GM12878 (cell line): ENCODE measurements at places on chromosomes 4 and X. TPM values are rescaled to one million over a fixed set of nuclear protein-coding genes. Genes with fewer than 3 reads are reported as not detected.

DNA sequence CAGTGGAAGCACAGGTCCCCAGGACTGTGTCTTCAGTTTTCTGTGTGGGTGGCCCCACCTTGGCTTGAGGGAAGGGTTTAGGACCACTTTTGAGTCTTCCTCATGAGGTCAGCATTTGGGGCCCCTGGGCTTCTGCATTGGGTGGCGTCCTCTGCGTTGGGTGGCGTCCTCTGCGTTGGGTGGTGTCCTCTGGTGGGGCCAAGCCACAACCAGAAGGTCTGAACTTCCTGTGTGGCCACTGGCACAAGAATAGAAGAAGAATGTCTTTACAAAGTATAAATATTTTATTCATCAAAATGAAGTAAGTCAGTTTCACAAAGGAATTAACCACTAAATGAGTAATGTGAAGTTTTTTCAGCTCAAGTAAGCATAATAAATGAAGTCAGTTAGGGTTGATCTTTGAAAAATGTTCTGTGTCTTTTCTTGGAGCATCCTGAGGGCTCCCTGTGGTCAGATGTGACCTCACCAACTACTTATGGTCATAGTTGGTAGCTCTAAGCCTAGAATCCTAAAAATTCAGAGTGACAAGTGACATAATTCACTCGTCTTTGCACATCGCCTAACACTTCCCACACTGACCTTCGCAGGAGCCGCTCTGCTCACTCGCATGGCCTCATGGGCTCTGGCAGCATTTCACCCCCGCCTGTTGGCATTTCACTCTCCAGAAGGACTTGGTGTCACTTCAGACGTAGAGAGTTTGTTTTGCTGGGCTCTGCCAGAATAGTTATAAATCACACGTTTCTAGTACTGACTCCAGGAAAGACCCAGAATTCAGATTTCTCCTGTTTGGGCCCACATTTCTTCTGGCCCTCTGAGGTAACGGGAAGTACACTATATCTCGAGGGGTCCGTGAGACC is 39.0 kb upstream of the HGFAC start:
- no peak for DNase-seq

- no peak for DNase-seq
These were observed 139.7 kb downstream of the ELOVL6 start for GRCh38 chr4:110058677-110059076.

DNA sequence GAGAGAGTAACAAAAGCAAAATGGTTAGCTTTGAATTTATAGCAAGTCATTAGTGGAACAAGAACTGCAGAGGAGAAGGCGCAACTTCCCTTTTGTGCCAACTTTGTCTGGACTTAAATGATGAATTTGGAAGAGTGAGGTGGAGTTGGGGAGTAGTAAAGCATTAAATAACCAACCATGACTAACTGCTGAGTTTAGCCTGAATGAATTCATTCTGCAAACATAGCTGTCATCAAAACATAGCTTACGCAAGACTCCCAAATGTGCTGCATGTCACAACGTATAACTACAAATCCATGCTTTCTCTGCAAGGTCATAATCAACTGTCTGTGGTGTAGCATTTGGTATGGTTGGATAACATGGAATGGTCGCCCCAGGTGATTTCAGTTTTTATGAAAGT is 75.9 kb upstream of the RPL34 start:
- DNase-seq = no peak

DYNLT3 gene
- 8.0 and 8.3 TPM in 2 replicates for total RNA-seq

ZNF630 gene
- total RNA-seq = 1.2 and 1.8 TPM in 2 replicates

- no peak for DNase-seq
These were observed 129.8 kb downstream of the ATXN3L start for GRCh38 chrX:13190051-13190450.

DNA sequence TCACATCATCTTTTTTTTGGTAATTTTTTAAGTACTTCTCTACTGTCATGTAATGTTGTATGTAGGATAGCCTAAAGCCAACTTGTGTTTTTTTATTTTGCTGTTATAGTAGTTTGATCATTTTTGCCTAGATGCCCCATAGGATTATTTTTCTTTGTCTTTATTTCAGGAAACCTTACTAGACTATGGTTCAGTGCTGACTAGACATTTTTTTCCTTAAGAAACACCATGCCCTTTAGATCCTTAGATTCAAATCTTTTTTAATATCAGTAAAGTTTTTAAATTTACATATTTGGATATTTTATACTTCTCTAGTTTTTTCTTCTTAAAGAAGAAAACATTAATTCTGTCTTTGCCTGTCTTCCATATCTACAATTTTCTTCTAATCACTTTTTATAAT is 221.3 kb downstream of the IDS start:
- DNase-seq = no peak

DNA sequence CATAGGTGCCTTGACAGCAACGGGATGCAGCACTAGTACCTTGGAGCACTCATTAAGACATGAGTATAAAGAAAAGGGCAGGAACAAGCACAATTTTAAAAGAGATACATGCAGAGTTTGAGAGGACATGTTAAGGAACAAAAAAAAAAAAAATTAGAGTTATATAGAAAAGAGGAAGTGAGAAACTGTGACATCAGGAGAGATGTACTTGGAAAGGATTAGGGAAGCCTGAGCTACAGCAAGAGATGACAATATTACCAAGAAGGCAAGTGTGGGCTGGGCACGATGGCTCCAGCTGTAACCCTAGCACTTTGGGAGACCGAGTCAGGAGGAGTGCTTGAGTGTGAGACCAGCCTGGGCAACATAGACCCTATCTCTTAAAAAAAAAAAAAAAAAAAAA is 37.4 kb downstream of the GPR143 start:
- DNase-seq = no peak

MPC1L gene
- not detected in 2 replicates for total RNA-seq

PDK3 gene
- 21.1 and 21.9 TPM in 2 replicates for total RNA-seq

DNA sequence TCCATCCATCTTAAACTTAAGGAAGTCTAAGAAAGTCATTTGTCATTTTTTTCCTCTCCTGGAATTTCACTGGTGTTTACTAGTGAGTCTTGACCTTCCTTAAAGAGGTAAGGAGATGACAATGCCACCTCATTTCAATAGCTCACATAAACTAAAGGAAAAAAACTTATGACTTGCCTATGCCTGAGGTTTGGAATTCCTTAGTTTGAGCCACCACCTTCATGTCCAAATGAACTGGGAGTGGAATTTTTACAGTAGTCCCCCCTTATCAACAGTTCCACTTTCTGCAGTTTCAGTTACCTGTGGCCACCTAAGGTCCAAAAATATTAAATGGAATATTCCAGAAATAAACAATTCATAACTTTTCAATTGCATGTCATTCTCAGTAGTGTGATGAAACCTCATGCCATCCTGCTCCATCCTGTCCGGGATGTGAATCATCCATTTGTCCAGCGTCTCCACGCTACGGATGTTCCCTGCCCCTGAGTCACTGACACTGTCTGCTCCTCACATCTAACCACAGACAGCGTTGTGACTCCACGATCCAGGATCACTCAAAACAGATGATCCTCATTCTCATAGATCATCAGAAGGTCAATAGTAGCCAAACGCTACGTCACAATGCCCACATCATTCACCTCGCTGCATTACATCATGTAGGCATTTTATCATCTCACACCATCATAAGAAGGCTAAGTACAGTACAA is 177.4 kb downstream of the SH3KBP1 start:
- DNase-seq = no peak

DNA sequence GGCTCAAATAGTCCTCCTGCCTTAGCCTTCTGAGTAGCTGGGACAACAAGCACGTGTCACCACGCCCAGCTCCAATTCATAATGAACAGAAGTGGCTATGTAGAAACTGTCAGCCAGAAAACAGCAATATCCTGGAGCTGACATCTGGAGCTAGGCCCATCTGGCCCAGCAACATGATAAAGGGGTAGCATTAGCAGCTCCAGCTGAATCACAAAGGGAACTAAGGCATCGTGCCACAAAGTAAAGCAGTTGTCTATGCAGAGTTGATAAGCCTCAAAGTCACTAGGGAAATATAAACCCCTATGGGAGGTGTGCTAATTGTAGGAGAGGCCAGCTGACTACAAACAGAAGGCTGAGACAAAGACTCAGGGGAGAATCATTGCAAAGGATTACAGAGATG is 270.5 kb upstream of the GPC4 start:
- no peak for DNase-seq

GRCh38 chrX:2370456-2370855 is 130.3 kb downstream of the DHRSX start:
- DNase-seq = no peak

DNA sequence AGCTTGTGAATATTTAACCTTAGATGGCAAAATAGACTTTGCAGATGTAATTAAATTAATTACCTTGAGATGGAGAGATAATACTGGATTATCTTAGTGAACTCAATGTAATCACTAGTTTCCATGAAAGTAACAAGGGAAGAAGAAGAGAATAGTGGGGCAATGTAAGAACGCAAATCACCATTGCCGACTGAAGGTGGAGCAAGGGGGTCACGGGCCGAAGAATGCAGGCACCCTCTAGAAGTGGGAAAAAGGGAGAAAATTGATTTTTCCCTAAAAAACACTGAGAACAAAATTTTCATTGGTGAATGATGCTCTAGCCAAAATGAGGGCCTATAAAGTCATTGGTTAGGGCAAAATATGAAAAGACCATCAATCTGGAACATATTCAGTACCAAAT is 375.6 kb upstream of the EPHA5 start:
- no peak for DNase-seq

DNA sequence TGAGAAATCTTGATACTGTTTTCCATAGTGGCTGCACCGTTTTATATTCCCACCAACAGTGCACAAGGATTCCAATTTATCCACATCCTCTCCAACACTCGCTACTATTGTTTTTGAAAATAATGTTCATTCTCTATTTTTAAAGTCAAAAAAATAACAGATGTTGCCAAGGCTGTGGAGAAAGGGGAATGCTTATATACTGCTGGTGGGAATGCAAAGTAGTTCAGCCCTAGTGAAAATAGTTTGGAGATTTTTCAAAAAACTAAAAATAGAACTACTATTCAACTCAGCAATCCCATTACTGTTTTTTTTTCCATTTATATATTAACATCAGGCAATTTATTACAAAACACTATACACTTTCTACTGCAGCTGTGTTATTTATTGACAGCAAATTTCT is 208.7 kb downstream of the CBLL2 start:
- no peak for DNase-seq

DKK2 gene
- total RNA-seq = not detected in 2 replicates

ADGRG4 gene
- not detected in 2 replicates for total RNA-seq

ETDB gene
- total RNA-seq = not detected in 2 replicates

DNA sequence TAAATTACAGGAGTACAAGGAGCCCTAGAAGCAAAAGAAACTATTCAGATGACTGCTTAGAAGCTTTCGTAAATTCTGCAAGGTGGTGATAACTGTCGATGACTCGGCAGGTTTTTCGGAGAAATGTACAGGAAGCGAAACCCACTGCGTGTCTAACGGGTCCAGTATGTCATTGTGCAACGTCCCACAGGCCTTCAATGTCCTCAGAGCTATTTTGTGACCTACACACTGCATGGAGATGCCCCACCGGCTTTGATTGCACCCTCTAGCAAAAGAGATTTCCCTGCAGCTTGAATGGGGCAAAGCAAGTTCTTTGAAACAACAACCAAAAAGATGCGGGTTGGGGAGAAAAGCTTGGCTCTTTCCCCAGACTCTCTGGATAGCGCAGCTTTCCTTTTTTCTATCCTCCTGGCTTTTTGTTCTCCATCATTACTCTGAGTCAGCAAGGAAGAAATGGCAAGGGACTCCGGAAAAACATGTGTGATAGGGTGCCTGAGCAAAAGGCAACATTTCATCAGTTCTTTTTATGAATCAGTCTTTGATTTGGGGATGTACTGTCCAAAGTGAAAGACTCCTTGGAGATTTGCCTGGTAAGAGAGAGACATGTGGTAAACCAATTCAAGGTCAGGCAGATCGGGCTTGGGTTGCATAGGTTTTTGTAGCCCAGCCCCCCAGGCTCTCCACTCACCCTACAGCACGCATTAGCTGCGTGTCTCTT is 112.0 kb upstream of the TBL1X start:
- DNase-seq = peak; percentile 38

PLK4 gene
- total RNA-seq = 34.7 and 34.8 TPM in 2 replicates

DNA sequence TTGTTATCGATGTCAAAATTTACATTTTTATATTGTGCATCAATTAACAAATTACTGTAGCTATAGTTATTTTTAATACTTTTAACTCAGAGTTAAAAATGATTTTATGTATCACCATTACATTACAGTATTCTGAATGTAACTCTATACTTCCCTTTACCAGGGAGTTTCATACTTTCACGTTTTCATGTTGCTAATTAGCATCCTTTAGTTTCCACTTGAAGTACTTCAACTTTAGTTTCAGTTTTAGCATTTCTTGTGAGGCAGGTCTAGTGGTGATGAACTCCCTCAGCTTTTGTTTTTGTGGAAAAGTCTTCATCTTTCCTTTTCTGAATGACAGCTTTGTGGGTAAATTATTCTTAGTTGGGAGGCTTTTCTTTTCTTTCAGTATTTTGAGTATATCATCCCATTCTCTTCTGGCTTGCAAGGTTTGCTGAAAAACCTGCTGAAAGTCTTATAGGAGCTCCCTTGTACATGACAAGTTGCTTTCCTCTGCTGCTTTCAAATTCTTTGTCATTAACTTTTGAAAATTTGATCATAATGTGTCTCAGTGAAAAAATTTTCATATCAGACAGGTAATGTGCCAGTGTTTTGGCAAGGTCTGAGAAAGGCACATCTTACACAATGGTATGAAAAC is 9.8 kb upstream of the CISD2 start:
- no peak for DNase-seq

DNA sequence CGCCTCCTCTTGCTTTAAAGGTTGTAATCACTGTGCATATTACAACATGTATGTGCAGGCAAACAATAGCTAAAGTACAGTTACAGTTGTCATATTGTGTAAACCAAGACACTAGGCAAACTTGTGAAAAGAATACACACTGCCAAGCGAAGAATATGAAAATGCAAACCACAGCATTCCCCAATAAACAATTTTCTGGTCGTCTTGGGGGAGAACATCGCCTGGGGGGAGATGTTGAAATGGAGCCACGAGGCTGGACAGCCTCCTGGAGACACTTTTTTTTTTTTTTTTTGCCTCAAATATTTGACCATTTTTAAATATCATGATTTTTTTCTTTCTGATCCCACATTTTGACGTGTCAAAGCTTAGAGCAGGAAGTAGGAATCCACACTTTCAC is 51.7 kb upstream of the PDLIM3 start:
- DNase-seq = no peak

ADH1C gene
- 0.24 and 0.54 TPM in 2 replicates for total RNA-seq

DNA sequence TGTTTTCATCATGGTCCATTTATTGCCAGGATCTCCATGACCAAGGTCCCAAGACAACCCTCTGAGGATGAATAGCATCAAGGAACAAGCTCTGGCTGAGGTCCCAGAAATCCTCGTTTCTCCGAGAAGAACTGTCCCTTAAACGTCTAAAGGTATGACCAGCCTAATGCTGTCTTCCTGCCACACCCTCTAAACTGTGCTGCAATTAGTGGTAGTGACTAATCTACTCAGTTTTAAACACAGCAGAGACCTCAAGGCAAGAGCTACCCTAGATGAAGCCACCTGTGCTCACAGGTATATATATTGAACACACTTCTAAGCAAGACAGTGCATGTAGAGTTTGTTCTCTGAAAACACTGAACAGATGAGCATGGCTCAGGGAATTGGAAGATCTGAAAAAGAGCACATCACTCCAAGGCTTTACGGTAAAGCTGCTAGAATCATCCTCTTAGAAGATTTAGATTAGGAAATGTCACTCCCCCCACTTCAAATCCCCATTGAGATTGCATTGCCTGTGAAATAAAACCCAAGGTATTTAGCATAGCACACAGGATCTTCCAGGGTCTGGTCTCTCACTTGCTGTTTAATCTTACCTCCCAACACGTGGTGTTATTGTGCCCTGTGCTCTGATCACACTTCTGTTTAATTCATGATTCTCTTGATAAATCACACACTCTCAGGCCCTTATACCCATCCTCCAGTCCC is 173.9 kb upstream of the VCX3A start:
- no peak for DNase-seq

PWWP3B gene
- not detected in 2 replicates for total RNA-seq

P2RY4 gene
- 0.13 TPM in 1 of 2 replicates, not detected in the other for total RNA-seq
